ENCODE measurements at places on chromosomes 7 and 10.
A peak's percentile ranks its signal among the peaks of the same experiment; 100 is the strongest.

GRCh38 chr7:5634107-5634950 is 147.1 kb downstream of the RNF216 start:
- DNase-seq: peak; percentile 99

- no peak for DNase-seq
Observed at GRCh38 chr10:3028441-3028840, 38.9 kb upstream of the PFKP start.

- DNase-seq: no peak
Observed at GRCh38 chr7:69840248-69840647, 242.0 kb downstream of the AUTS2 start.

DNA sequence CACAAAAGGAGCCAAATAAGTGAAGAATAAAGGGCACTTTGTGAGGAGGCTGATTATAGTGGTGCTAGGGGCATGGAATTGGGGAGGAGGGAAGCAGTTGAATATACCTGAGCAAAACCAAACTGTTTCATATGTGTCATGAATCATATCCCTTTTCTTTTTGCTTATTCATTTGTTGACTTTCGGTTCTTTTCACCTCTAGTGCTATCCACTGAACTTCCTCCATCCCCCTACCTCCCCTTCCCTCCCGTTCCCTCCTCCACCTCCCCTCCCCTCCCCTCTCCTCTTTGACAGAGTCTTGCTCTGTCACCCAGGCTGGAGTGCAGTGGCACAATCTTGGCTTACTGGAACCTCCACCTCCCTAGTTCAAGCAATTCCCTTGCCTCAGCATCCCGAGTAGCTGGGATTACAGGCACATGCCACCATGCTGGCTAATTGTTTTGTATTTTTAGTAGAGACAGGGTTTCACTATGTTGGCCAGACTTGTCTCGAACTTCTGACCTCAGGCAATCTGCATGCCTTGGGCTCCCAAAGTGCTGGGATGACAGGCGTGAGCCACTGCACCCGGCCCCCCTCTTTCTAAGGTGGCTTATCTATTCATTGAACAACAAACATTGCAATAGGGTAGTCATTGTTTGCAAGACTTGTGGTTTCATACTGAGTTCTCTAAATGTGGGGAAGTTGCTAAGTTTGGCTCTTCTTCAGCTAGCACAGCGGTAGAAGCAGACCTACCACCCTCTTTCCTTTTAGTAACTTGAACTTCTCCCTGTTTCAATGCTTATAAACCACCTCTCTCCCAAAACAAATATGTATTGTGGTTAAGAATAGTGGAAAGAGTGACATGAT is 150.4 kb upstream of the PRPS1L1 start:
- DNase-seq: no peak

- no peak for DNase-seq
Observed at GRCh38 chr10:71419750-71420149, 23.0 kb downstream of the CDH23 start.

DNA sequence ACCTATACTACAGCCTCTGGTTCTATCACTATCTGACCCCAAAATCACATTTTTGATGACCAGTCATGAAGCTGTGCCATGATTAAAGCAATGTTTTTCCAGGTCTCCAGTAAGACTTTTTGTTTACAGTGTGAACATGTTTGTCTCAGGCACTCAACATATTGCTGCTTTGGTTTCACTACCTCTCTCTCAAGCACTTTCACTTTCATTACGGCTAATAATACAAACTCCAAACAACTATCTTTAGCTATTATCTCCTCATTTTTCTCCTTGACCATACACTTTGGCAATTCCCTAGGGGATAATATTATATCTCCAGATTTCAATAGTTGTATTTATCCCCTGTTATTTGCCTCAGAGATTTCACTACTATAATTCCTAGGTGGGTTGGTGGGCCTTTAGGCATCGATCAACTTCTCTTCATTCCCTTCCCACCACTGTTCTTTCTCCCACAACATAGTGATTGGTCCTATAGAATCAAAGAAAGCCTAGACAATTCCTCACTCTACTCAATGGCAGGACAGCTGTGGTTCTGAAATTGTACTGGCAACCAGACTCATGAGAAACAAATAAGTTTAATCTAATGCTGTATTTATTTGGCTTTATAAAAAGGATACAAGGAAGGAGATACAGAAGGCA is 261.4 kb upstream of the ZWINT start:
- DNase-seq: no peak

DNA sequence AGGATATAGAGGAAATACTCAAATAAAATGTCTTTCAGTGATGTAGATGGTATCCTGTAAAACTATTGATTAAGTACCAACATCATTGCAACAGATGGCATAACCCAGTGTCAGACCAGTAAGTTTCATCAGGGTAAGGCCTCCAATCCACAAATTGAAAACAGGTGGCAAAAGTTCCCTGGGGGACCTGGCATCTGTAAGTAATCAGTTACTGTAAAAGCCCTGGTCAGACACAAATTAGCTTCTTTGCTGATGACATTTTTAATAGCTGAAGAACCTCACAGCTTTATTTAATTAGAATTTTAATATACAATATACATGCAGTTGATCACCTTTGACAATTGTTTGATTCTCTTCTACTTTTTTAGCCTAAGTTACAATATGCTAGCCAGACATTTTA is 152.5 kb downstream of the PLXDC2 start:
- no peak for DNase-seq

DNA sequence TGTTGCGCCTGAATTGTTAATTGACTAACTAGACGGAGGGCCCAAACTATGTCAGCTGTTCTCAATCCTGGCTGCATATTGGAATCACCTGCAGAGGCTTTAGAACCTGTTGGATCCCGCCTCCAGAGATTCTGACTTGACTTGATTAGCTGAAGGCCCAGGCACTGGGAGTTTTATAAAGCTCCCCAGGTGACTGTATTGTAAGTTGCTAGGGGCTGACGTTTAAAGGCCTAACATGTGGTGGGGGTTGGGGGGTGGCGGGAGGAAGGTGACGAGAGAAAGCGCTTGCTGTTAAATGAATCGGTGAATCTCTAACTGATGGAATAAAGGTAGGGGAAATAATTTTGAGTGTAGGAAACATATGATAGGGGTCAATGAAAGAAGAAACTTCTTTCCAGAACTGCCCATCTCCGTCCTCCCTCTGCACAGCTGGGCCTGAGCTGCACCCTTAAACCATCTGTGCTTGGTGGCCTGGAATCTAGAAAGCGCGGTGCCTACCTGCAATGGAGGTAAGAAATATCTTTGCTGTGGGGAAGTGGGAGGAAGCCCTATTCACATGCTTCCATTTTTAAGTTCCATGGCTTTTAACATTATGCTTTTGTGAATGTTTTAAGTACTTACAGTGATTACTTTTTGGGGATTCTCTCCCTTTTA is 225.0 kb upstream of the FAM3C start:
- DNase-seq: no peak

DNA sequence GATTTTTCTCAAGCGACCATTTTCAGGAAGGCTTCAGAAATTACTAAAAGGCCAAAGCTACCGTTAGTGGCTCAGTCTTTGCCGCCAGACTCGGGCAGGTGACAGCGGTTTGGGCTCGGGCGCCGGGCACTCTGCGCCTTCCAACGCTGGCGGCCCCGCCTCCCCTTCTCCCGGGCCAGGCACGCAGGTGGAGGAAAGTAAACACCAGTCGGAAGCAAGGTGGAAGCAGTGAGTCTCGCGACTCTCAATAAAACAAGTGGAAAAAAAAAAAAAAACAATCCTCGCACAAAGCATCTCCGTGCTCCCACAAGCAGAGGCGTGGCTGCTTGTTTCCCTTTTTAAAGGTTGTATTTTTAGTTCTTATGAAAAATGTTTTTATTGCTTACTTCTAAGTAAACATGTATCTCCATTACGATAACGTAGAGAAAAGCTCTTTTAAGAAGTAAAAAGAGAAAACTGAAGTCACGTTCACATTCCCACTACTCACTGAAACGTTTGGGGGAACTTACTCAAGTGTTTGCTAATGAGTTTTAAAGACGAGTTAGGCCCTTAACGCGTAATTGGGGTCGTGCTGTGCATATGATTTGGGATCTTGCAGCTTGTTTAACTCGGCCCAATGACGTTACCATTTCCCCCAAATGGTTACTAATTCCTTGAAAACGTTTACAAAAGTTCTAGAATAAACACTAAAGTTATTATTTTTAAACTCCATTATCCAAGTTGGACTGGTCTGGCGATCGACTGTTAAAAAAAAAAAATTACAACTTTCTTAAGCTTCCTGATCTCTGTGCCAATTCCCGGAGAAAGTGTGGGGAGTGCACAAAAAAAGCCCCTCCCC is 864 bp downstream of the CDCA7L start:
- DNase-seq: no peak

DNA sequence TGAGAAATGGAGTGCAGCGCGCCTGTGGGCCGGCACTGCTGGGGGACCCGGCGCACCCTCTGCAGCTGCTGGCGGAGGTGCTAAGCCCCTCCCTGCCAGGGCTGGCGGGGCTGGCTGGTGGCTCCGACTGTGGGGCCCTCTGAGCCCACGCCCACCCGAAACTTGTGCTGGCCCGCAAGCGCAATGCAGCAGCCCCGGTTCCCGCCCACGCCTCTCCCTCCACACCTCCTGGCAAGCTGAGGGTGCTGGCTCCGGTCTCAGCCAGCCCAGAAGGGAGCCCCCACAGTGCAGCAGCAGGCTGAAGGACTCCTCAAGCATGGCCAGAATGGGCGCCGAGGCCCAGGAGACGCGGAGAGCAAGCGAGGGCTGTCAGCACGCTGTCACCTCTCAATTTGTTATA is 1063.0 kb upstream of the AUTS2 start:
- no peak for DNase-seq

DNA sequence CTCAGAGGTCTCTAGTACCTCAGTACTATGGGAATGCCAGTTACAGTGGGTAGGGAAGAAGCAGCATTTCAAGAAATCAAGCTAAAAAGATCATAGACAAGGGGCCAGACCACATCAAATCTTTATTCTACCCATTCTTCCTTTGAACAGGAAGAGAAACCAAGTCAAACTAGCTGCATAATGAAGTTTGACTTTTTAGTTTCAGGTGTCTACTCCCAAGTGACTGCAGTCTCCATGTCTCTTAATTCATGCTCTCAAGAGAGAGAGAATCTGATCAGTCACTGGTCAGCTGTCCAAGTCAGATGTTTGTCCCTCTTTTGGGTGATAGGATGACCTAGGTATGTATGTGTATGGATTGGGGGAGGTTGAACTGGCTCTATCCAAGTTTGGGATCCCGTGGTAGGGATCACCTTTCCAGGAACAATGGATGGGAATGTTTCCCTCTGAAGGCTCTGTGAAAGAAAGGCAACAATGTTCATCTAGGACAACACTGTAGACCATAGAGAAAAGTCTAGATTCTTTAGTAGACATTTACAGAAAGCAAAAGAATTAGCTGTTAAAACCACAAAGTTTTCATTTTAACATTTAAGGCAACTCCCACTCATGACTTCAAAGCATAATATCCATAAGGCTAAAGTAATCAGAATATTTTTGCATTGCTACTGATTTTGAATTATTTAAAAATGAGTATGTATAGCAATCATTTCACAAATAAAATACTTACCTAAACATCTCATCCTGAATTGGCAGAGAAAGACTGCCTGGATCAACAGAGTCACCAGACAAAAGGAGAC is 30.1 kb upstream of the PRTFDC1 start:
- no peak for DNase-seq

Data from HFF-Myc (cell line).